ENCODE measurements at places on chromosomes 7 and 10.

DNA sequence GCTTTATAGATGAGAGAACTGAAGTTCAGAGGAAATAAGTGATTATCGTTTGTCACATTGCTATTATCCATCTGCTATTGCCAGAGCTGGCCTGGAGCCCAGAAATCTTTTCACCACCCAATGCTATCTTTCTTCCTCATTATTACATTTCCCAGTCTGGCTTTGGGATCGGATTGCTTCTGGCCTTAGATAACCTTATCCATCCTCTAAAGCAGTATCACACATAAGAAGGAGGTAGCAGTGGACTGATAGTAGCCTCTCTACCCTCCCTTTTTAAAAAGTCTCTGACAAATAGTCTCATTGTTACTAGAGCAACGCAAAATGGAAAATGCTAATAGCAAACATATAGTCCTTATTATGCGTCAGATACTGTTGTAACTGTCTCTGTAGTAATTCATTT is 1.3 kb upstream of the CLDN12 start:
- no peak for DNase-seq

DNA sequence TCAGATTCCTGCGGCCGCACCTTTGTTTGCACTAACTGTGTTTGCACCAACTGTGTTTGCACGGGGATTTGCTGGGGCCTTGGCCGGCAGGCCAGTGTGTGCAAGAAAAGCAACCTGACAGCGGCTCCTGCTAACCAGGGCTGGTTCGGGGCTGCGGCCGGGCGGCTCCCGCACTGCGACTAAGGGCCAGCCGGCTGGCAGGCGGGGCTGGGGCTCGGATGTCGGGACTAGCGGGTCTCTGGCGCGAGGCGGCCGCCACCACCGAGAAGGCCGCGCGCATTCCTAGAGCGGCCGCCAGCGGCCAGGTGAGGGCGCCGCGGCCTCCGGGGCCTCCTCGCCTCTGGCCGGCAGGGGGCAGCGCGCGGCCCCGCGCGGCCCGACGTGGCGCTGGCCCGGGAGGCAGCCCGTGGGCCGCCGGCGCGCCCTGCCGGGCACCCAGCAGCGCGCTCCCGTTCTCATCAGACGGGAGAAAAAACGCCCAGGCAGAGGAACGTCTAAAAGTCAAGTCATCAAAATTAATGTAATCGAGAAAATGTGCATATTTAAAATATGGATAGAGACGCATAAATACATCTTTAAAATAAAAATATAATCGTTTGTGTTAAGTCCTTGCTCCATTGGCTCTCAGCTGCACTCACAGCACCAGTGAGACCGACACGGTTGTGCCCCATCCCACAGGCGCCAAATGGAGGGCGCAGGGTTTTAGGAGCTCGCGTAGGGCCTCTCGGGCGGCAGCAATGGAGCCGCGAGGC is 38.5 kb downstream of the ZNF777 start:
- peak; percentile 72 for DNase-seq

DNA sequence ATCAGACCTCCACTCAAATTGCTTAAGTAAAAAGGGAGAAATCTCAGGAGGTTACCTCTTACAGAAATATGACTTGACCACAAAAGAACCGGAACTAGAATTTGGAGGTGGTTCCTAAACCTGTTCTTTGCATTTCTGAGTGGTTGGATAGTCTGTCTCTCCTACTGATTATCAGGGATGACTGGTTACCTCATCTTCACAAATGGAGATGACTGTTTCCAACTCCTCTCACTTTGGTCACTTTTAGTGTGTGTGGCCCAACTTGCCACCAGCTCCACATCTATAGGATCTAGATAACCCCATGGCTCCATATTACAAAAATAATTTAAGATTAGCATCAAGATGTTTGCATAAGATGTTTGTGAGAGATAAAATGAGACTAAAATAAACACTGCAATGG is 95.5 kb downstream of the CCDC71L start:
- DNase-seq = no peak

- no peak for DNase-seq
These were observed 312.1 kb upstream of the MEOX2 start for GRCh38 chr7:15998617-15999016.

- no peak for DNase-seq
These were observed 166.8 kb downstream of the SUGCT start for GRCh38 chr7:40301486-40302068.

Data from WERI-Rb-1 (cell line).